ENCODE measurements at places on chromosomes 6 and 20.

- DNase-seq, result no peak
These were observed 52.9 kb upstream of the HDDC2 start for GRCh38 chr6:125354649-125355048.

DNA sequence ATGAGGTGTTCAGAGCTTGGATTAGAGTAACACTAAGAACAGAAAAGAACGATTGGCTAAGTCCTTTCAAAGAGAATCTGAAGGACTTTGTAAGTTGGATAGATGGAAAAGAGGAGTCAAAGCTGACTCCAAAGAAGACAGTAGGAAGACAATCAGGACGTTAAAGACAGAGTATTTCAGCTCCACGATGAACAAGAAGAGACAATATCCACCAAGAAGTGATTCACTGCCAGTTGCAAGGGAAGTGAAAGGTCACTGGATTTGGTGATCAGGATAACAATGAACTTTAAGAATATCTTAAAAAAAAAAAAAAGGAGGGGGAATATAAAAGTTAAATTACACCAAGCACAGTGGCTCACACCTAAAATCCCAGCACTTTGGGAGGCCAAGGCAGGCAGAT lies 17.9 kb downstream of the REPS1 start:
- peak; percentile 56 for DNase-seq

DNA sequence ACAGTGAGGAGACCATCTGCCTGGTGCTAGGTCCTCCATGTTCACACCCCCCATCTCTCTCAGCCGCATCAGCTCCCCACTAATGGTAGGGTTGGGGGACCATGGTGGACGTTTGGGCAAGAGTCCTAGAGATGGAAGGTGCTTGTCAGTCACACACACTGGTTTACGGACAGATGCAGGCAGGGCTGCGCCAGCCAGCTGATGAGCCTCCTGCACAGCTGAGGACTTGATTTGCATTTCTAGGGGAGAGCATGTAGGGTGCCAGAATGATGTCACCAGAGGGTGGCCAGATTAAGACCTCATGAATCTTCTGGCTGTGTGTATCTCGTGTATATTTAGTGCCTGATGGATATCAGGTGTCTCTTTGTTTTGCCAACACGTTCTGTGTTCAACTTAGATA lies 28.6 kb downstream of the CST8 start:
- no peak for DNase-seq

DNA sequence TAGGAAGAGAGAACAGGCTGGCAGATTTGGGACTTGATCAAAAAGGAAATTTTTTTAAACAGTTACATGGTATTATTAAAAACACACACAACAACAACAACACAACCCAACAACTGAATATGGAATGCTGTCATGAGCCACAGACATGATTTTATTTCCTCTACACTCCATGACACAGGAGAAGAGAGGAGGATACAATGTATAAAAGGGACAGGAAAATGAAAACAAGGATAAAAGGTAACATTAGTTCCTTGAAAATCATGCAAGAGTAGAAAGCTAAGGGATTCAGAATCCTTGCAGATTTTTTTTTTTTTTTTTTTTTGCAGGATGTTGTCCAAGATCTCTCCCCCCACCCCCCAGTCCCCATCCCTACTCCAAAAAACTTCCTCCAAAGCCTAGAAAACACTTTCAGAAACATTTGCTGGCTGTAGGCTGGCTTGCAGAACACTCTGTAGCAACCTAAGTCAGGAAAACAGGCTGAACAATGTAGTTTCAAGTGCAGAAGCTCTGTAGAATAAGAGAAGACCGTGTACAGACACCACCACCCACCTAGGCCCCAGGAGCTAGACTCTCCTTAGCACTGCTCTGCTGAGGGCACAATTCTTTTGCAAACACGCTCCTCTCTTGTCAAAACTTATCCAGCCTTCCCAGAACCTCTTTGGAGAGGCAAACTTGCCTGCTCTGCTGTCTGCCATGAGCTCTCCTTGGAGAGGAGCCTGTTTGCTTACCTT lies 845 bp downstream of the ZMYND8 start:
- no peak for DNase-seq

DNA sequence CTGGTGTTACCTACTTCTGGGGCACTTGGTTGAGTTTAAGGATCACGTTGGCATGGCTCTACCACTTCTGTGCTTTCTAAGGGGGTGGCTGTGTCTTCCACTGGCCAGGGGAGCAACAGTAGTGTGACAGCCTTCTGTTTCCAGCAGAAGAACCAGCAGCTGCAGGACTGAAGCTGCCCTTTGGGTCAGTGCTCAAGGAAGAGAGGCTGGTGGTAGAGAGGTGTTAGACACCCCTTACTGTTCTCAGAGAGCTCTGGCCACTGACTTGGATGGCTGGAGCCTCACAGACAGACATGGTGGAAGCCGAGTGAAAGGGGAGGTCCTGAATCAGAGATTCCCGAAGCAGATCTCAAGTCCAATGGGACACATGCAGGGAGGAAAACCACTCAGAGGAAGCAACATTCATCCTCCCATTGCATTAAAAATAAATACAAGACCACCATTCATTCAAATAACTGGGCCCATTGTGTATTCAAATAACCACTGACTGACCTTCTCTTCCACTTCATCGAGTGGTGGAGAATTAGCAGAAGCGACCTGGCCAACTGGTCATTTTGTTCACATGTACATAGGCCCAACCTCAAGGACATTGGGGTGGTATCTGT lies 106.7 kb downstream of the MYLK4 start:
- DNase-seq, result no peak

- DNase-seq, result no peak
These were observed 197.7 kb downstream of the ARID1B start for GRCh38 chr6:156974830-156975261.

- no peak for DNase-seq
These were observed 4.0 kb upstream of the TLDC2 start for GRCh38 chr20:36871640-36872570.

- DNase-seq, result no peak
These were observed 139.9 kb downstream of the CDH4 start for GRCh38 chr20:61391812-61392520.

DNA sequence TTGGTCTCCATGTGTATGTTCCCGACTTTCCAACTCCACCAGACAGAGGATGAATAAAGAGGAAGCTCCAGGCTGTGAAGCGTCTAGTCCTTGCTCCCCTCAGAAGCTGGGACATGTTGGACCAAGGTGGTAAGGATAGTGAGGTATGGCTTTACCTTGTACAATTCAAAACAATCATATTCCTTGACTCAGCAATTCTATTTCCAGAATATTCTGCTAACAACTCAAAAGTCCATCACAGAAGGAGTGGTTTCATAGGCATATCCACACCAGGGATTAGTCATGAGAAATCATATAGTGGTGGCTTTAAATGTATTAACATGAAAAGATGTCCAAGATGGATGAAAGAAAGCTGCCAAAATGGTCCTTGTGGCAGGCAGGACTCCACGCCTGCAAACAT lies 19.8 kb downstream of the FKBP1A start:
- no peak for DNase-seq

DNA sequence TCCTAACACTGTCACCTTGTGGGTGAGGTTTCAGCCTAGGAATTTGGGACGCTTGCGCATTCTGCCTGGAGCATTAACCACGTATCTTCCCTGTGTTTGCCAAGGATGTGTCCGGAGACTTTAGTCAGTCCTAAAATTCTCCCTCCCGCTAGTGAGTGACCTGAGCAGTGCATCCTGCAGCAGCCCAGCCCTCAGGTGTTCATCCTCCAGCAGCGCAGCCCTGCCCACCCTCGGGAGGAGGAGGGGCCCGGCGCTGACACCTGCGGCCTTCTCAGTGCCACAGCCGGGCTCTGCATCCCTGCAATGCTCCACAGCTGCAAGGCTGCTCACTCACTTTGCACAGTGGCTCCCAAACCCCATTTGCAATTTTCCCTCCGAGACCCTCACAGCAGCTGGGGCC lies 79.5 kb downstream of the ERMARD start:
- no peak for DNase-seq

Data from lung microvascular endothelial cell (primary cell).